ENCODE measurements at places on chromosomes 7 and 10. TPM values are rescaled to one million over a fixed set of nuclear protein-coding genes. Genes with fewer than 3 reads are reported as not detected.

The TMEM184A gene
- not detected for total RNA-seq

GRCh38 chr10:119201233-119201632 is 6.1 kb upstream of the GRK5 start:
- DNase-seq: no peak

- no peak for DNase-seq
Measured at GRCh38 chr10:131657318-131657984, 243.4 kb upstream of the PPP2R2D start.

GRCh38 chr7:35268953-35269352 is 15.1 kb upstream of the TBX20 start:
- no peak for DNase-seq

DNA sequence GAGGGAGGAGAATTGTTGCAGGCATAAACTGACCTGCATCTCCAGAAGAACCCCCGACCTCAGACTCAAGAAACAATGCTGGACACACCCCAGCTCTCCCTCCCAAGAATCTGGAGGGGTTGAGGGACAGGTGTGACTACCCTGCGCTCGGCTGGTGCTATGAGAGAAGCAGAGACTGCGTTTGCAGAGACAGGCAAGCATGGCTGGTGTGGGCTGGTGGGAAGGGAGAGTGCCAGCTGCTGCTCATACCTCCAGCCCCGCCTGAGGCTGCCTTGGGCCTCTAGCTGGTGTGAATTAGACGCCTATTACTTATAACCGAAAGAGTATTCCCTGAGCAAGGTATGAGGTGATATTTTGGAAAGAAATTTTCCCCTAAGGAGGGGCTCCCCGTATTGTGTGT is 48.3 kb upstream of the DDC start:
- DNase-seq: no peak

- DNase-seq: no peak
Measured at GRCh38 chr7:29277436-29278215, 83.1 kb downstream of the CHN2 start.

- no peak for DNase-seq
Measured at GRCh38 chr7:22865602-22865960, 42.9 kb upstream of the TOMM7 start.

The TRAPPC14 gene
- total RNA-seq: 37.9 TPM

The VSTM4 gene
- 0.05 TPM for total RNA-seq

Measured in CD4-positive, alpha-beta T cell (primary cell).